Sciatic nerve (tissue), 2 donors: ENCODE measurements at places on chromosomes 16 and 17.

DNA sequence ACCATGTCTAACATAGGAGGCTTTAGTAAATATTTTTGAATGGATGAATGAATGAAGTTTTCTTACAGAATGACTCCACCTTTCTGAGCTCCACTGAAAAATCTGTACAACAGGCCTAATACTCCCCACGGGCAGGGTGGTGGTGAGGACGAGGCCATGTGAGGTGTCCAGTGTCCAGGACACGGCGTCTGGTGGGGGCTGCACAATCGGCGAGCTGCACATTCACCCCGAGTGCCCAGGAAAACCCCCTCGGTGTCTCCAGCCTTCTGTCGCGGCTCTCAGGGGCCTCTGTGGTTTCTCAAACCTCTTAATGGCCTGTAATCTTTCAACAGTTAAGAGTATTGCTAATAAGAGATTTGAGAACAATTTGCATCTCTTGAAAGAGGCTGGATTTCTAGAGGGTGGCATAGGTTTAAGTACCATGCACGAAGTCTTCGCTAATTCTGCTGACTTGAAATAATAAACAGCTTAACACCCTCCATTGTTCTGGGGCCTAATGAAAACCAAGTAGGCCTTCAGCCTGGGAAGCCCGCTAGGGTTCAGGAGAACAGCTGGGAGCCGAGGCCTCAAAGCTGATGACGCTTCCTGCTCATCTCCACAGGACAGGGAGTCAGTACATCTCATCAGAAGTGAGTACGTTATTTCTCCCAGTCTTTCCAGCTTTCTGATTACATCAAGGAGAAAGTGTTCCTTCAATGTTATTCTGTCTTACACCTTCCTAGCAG, 304.6 kb upstream of the FOXF1 start:
- DNase-seq = peak; percentile 36

DNA sequence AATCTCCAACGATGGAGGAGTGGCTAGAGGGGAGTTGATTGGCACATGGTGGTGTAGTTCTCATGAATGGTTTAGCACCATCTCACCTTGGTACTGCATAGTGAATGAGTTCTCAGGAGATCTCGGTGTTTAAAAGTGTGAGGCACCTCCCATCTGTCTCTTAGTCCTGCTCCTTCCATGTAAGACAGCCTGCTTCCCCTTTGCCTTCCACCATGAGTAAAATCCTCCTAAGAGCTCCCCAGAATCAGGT, 428.8 kb upstream of the MAF start:
- no peak for DNase-seq

GRCh38 chr17:50317121-50317520, 28.8 kb upstream of the XYLT2 start:
- DNase-seq = no peak

GRCh38 chr16:17404941-17405689, 65.6 kb downstream of the XYLT1 start:
- peak; percentile 88 for DNase-seq

- no peak for DNase-seq
Observed at GRCh38 chr17:902463-902862, 77.1 kb downstream of the NXN start.

GRCh38 chr16:61900482-61900881, 135.8 kb downstream of the CDH8 start:
- no peak for DNase-seq

- no peak for DNase-seq
Observed at GRCh38 chr17:74485022-74485743, 18.7 kb downstream of the CD300A start.

DNA sequence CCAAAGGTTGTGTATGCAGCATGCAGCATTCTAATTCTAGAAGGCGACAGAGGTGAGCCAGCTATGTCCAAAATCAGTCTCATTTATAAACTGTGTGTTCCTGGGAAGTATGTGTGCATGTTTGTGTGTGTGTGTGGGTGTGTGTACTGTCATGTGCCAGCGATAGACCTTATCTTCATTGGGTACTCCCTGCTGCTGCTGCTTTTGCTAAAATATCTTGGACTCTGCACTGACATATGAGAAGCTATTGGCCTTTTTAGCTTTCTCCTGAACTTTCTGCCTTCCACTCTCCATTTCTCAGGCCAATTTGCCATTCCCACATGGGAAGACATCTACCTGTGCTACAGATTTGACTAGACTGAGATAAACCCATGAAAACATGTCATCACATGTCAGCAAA, 2.0 kb upstream of the LPO start:
- DNase-seq = no peak

GRCh38 chr16:84144209-84144858, 643 bp downstream of the HSDL1 start:
- DNase-seq = peak; percentile 76
